Activated CD4-positive, alpha-beta T cell treated with anti-CD3 and anti-CD28 coated beads, Interleukin-2, amount 10 ng/mL, durations not matched to agents 24 days and 14 days (primary cell): ENCODE measurements at places on chromosomes 7 and 10.

DNA sequence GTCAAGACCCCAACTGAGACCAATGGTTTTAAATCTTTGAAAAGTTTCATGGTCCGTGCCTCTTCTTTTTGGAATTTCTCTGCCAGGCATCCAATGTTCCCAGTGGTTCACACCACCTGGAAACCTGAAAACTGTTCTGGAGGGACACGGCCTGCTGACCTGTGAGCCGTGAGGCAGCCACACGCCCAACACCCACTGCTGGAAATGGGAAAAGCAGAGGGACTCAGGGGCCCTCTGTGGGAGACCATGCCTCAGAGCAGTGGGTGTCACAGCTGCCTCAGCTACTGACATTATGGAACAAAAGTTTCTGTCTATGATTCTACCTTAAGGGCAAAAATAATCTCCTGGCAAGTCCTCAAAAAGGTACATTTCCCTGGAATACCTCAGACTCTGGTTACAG lies 70.4 kb upstream of the VIPR2 start:
- H3K27me3 ChIP-seq = no peaks in the 10 kb centered on the region
- H3K4me3 ChIP-seq = no peak overlapping the region
- no peak overlapping the region for H3K27ac ChIP-seq

DNA sequence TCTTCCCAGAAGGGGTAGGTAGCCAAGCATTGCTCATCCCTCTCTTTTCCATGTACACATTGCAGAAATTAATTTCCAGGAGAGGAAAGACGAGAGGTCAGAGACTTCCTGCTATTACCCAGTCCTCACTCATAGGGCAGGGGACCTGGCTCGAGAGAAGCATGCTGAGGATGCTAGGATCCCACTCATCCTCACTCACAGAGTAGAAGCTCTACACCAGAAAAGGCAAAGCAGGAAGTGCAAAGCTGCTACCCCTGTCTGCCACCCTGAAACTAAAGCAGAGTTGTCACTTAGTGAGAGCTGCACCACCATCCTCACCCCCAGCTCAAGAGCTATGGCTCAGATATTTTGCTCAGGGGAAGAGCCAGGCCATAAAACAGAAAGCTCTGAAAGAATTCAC lies 9.9 kb downstream of the OR9A2 start:
- H3K4me1 ChIP-seq = no peaks in the 10 kb centered on the region
- H3K4me3 ChIP-seq = no peak overlapping the region
- peaks cover 23% of the 10 kb centered on the region for H3K27me3 ChIP-seq
- H3K27ac ChIP-seq = no peak overlapping the region
- H3K36me3 ChIP-seq = no peaks in the 10 kb centered on the region
- no peak for DNase-seq

- H3K36me3 ChIP-seq = peaks cover 72% of the 10 kb centered on the region
- DNase-seq = no peak
- peaks cover 31% of the 10 kb centered on the region for H3K4me1 ChIP-seq
- no peaks in the 10 kb centered on the region for H3K27me3 ChIP-seq
- peak overlapping the region; percentile 13 for H3K27ac ChIP-seq
- H3K4me3 ChIP-seq = no peak overlapping the region
Measured at GRCh38 chr7:37092548-37092947, 356.1 kb downstream of the ELMO1 start.

DNA sequence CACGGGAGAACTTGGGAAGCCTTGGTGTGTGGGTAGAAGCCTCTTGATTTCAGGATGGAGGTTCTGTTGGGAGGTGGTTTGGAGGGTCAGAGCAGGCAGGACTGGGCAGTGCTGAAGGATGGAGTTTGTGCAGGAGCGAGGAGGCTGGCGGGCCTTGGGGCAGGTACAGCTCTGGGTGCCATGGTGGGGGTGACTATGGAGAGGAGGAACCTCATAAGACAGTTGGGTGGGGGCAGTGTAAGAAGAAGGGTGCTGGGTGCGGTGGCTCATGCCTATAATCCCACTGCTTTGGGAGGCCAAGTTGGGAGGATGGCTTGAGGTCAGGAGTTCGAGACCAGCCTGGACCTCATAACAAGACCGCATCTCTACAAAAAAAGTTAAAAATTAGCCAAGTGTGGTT lies 54.7 kb upstream of the GTF2IRD1 start:
- DNase-seq = no peak
- no peaks in the 10 kb centered on the region for H3K36me3 ChIP-seq
- H3K4me1 ChIP-seq = peaks cover 2% of the 10 kb centered on the region
- H3K4me3 ChIP-seq = no peak overlapping the region
- no peaks in the 10 kb centered on the region for H3K27me3 ChIP-seq

DNA sequence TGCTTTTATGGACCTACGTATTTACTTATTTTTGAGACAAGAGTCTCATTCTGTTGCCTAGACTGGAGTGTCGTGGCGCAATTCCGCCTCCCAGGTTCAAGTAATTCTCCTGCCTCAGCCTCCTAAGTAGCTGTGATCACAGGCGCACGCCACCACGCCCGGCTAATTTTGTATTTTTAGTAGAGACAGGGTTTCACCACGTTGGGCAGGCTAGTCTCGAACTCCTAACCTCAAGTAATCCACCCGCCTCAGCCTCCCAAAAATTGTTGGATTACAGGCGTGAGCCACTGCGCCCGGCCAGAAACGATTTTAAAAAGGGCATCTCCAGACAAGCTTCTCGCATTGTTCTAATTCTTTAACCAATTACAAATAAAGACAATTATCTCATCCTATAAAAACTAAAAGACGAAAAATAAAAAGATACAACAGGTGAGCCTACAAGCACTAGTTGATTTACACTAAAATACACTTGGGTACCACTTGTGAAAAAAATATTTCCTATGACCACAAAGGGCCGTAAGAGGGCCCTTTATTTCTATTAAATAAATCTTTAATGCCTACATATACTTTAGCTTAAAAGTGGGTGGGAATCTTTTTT lies 2.4 kb downstream of the TRA2A start:
- H3K27ac ChIP-seq = peak overlapping the region; percentile 48
- peaks cover 27% of the 10 kb centered on the region for H3K36me3 ChIP-seq
- H3K4me3 ChIP-seq = peak overlapping the region; percentile 97
- H3K27me3 ChIP-seq = no peaks in the 10 kb centered on the region
- no peak for DNase-seq
- H3K4me1 ChIP-seq = peaks cover 47% of the 10 kb centered on the region

- H3K27ac ChIP-seq = no peak overlapping the region
- peaks cover 21% of the 10 kb centered on the region for H3K27me3 ChIP-seq
- no peak for DNase-seq
- H3K36me3 ChIP-seq = no peaks in the 10 kb centered on the region
- H3K4me3 ChIP-seq = peak overlapping the region; percentile 99
Measured at GRCh38 chr10:96718304-96718990, 1.9 kb downstream of the PIK3AP1 start.

GRCh38 chr10:7354330-7355047 lies 56.3 kb downstream of the SFMBT2 start:
- H3K36me3 ChIP-seq = peaks cover 55% of the 10 kb centered on the region
- H3K4me1 ChIP-seq = peaks cover 4% of the 10 kb centered on the region
- no peak overlapping the region for H3K27ac ChIP-seq

- H3K4me3 ChIP-seq = no peak overlapping the region
- H3K27me3 ChIP-seq = peaks cover 22% of the 10 kb centered on the region
- peaks cover 8% of the 10 kb centered on the region for H3K4me1 ChIP-seq
- no peaks in the 10 kb centered on the region for H3K36me3 ChIP-seq
- H3K27ac ChIP-seq = no peak overlapping the region
Measured at GRCh38 chr7:45086331-45087065, 2.3 kb downstream of the NACAD start.

DNA sequence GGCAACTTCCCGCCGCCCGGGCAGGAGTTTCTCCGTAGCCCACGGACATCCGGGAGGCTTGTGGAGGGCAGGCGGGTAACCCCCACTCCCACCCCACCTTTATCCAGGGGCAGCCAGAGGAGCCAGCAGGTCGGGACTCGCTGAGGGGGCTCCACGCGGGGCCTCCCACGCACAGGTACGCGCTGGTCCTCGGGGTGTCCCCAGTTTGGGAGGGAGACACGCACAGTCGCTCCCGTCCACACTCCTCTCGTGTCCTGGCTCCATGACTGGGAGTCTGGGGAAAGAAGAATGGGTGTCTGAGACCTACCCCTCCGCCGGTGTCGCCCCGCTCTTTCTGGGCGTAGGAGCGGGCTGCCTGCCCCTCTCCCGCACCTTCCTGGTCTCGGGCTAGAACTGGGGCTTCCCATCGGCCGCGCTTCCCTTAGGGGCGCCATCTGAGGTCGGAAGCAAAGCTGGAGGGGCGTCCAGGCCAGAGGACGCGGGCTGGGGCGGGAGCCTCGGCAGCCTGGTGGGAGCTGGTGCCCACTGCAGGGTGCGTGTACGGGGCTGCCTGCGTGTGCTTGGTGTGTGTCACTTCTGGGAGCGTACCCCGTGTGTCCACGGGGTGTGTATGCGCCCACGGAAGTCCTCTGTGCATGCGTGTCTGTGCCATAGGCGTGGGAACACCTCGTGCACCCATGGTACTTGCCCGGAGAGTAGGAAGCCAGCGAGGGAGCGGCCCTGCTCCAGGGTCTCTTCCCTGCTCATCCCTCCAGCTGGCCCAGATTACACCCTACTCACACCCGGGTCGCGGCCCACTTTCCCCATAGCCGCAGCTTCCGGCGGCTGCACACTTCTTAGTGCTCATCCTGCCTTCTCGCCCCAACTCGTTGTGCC lies 73.0 kb upstream of the LEP start:
- DNase-seq = no peak
- H3K27ac ChIP-seq = no peak overlapping the region
- peak overlapping the region; percentile 58 for H3K4me3 ChIP-seq
- no peaks in the 10 kb centered on the region for H3K36me3 ChIP-seq
- H3K4me1 ChIP-seq = peaks cover 13% of the 10 kb centered on the region
- peaks cover 61% of the 10 kb centered on the region for H3K27me3 ChIP-seq

- DNase-seq = no peak
- H3K36me3 ChIP-seq = no peaks in the 10 kb centered on the region
- no peaks in the 10 kb centered on the region for H3K27me3 ChIP-seq
- no peak overlapping the region for H3K27ac ChIP-seq
Measured at GRCh38 chr10:36251068-36251467, 609.0 kb upstream of the FZD8 start.

DNA sequence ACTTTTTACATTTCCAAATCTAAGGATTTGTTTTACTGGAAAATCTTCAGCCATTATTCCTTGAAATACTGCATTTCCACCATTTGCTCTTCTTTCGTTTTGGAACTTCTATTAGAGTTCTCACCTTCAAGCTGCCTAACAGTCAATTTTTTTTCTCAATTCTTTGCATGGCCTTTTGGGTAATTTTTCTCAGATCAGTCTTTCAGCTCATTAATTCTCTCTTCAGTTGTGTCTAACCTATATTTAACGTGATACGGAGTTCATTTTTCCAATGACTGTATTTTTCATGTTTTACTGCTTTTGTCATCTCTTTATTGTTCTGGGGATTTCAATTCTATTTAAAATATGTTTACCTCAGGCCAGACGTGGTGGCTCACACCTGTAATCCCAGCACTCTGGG lies 123.7 kb upstream of the AOAH start:
- no peaks in the 10 kb centered on the region for H3K27me3 ChIP-seq
- no peak overlapping the region for H3K27ac ChIP-seq
- no peak for DNase-seq
- H3K4me3 ChIP-seq = no peak overlapping the region
- H3K36me3 ChIP-seq = peaks cover 41% of the 10 kb centered on the region

- H3K27ac ChIP-seq = no peak overlapping the region
- no peak for DNase-seq
- no peaks in the 10 kb centered on the region for H3K4me1 ChIP-seq
- H3K4me3 ChIP-seq = no peak overlapping the region
- no peaks in the 10 kb centered on the region for H3K36me3 ChIP-seq
Measured at GRCh38 chr10:125076891-125077541, 83.3 kb downstream of the CTBP2 start.
